NCI-H1417 treated with DMSO at 0.1 percent for 48 hours (cell line): ENCODE measurements at places on chromosomes 7 and 10.

- no peak for DNase-seq
These were observed 83.2 kb upstream of the BAIAP2L1 start for GRCh38 chr7:98483964-98484545.

- no peak for DNase-seq
These were observed 64.0 kb downstream of the CSGALNACT2 start for GRCh38 chr10:43202224-43202656.

DNA sequence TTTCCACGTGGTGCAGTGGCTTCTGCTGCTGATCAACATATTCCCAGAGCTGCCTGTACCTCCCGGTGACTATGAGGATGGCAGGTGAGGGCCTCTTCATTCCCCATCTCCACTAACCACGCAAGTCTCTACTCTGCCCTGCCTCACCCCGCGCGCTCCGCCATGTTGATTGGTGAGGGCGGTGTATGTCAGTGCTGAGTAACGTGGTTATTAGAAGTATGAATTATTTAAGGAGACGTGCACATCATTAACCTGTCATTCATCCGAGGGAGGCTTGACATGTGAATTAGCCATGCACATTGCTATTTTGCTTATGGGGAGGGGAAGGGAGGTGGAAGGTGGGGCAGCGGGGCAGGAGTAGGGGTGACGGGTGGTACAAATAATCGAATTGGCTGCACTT is 138.6 kb downstream of the SORCS3 start:
- no peak for DNase-seq

DNA sequence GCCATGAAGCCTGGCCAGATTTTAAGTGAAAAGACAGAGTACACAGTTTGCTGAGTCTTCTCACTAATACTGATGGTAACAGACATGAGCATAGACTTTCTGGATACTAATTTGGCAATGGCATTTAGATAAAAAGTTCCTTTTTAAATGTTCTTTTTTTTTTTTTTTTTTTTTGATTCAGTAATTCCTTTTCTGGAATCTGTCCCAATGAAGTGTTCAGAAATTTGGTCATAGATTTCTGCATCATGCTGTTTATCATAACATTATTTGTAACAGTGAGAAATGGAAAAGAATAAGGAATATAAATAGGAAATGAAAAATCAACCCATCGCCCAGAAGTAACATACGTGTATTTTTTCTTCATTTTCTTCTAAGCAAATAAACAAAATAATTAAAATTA is 354.9 kb downstream of the CALN1 start:
- no peak for DNase-seq

DNA sequence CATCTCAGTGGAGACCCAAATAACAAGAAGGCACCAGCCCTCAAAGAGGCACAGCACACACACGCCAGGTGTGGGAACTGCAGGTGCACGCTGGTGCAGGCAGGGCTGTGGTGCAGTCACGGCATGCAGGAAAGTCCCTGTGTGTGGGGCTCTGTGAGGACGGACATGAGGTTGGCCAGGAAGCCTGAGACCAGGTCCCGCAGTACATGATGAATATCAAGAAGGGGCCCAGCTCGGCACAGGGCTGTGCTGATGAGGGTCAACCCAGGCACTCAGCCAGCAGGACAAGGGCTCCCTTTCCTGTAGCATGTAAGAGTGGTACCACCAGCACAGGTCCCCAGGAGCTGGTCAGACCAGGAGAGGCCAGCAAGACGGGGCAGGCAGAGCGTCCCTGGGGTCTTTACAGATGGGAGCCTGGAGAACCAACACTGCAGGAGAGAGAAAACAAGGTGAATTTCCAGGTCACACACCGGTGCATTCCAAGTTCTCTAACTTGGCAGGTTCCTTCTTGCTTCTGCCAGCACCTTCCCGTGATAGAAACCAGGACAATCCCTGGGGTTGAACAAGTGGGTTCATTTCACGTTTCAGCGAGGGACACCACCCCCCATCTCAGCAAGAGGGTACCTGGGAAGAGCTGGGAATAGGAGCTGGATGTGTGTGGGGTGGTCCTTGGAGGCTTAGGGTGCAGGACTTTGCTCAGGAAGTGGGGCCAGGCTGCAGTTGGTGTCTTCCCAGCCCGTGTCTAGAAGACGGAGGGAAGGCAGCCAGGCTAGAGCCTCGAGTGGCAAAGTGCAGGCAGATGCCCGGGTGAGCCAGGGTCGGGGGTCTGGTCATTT is 244.8 kb upstream of the TCERG1L start:
- no peak for DNase-seq
